ENCODE measurements at places on chromosomes 12 and 14. TPM values are rescaled to one million over a fixed set of nuclear protein-coding genes. Genes with fewer than 3 reads are reported as not detected.

The CATSPERB gene
- total RNA-seq, result 4.8 TPM

The KRT2 gene
- total RNA-seq, result 0.10 TPM

The RNASE3 gene
- not detected for total RNA-seq

The RNASE4 gene
- 0.92 TPM for total RNA-seq

The NELL2 gene
- 55.1 TPM for total RNA-seq

The KCNC2 gene
- not detected for total RNA-seq

The OVCH1 gene
- total RNA-seq, result not detected

The CHPT1 gene
- total RNA-seq, result 11.8 TPM
